ENCODE measurements at places on chromosomes 2 and 18.

GRCh38 chr2:168912466-168912865 is 11.4 kb downstream of the G6PC2 start:
- DNase-seq, result no peak

DNA sequence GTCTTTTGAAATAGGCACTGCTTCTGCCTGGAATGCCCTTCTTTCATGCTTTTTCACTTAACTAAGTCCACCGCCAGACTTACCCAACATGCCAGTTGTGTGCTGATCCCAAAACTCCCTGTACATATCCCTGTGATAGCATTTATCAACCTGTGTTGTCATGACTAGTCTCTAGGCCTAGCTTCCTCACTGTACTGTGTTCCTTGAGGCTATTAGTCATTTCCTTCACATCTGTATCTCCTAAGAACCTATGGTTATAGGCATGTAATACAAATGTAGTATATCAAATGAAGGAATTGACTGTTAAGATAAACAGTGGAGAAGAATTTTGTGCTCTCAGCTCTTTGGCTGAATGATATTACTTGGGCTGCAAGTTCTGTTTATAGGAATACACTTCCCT is 184.3 kb downstream of the CYRIA start:
- DNase-seq, result no peak

DNA sequence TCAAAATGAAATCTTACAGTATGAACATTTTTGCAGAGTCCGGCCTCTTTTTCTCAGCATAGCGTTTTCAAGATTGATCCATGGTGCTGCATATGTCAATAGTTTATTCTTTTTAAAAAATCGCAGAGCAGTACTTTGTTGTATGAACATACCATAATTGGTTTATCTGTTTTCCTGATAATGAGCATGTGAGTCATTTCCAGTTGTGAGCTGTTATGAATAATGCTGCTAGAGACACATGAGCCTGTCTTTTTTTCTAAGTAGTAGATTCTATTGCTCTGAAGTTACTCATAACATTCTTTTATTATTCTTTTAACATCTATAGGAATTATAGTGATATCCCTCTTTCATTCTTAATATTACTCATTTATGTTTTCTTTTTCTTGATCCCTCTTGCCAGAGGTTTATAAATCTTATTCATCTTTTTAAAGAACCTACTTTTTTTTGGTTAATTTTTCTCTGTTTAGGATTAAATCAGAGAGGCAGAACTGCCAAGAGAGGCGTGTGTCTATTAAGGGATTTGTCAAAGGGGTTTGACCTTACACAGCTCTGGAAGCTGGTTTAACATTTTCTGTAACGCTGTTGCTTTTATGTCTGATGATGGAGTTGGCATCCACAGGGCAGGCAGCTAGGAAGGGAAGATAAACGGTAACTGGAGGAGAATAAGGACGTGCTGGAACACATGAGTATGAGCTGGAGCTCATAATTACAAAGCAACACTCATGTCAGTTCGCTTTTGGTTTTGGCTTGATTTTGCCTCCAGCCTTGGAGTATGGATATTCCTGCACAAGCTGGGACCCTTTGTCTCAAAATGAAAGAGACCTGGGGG is 47.4 kb downstream of the MGAT5 start:
- no peak for DNase-seq

- DNase-seq, result no peak
Measured at GRCh38 chr2:69955029-69955428, 6.4 kb downstream of the ASPRV1 start.

GRCh38 chr2:219041252-219041651 is at the start of gene CFAP65:
CFAP65 (minus strand) TSS chr2:219041516; CDS start chr2:219039048, 2,468 bp downstream.
- DNase-seq, result peak; percentile 8

GRCh38 chr2:190546734-190547133 is 12.2 kb upstream of the NEMP2 start:
- no peak for DNase-seq

GRCh38 chr2:70084973-70085710 is 2.1 kb upstream of the PCBP1 start:
- no peak for DNase-seq

DNA sequence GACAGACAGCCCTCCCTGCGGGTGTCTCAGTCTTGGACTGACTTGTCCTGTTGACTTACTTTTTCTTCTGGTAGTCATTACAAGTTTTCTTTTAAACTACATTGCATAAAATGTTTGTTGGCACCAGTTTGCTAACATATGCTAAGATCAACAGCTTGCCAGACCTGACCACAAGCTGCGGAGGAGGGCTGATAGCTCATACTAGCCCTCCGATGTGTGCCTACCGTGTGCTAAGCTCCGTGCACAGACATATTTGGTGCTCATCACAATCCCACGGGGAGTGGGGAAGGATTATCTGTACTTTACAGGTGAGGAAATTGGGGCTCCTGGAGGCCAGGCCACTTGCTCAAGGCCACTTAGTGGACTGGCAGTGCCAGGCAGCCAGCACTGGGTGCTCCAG is 72.8 kb upstream of the YPEL5 start:
- DNase-seq, result no peak

DNA sequence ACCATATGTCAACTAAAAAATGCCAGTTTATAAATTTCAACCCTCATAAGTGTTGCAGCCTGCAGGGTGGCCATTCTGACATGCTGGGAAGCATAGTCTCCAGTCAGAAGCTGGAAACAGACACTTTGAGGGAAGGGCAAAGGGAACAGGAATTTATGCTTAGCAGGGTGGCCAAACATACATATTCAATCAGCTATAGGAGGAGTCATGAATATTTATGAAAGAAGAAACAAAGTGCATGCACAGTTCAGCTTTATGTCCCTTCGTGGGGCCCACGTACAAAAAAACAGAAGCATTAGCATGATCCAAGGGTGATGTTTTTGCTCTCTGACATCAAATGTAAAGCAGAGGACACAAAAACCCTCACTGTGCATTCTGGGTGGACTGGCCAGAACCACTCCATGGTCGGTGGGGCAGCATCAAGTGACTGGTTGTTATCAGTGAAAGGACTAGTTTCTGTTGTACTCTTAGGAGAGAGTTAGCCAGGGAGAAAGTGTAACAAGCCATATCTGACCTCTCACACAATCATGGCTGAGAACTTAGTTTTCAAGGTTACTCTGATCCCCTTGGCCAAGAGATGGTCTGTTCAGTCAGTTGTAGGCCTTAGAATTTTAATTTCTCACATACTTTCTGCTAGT is 9.9 kb upstream of the PDE11A start:
- no peak for DNase-seq

GRCh38 chr18:21943456-21943855 is 202.9 kb downstream of the MIB1 start:
- DNase-seq, result no peak

DNA sequence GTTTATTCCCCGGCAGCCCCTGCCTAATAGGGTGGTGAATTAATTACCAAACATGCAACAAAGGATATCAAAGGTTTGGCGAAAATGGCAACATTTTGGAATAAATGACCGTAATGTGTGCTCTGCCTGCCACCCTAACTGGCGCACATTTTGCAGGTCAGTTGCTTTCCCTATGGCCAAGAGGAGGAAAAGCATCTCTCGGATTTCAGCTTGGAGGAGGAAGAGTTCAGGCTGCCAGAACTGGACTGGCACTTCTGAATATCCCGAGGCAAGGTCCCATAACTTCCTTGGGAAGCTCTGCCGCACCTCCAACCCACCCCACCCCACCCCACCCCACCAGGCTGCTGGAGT is 37.1 kb downstream of the SLC25A52 start:
- no peak for DNase-seq

DNA sequence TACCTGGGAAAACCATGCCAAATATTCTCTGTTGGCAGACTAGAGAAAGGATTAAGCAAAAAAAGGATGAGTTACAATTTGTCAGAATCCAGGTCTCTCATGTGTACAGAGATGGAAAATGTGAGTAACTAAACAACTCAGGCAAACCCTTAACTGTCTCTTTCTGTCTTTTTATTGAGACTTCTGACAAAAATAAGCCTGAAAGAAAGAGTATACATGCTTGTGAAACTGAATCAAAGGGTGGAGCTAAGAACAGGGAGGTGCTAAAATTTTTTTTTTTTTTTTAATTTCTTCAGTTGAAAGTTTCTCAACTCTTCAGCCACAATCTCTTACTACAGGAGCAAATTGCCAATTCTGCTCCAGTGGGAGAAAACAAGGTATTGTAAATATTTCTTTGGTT is at the start of gene SERPINB10:
Gene SERPINB10, plus strand, starts transcription at position 295 of the 400 bp plus-strand sequence. CDS start 7,553 bp downstream, outside the sequence.
- DNase-seq, result no peak

DNA sequence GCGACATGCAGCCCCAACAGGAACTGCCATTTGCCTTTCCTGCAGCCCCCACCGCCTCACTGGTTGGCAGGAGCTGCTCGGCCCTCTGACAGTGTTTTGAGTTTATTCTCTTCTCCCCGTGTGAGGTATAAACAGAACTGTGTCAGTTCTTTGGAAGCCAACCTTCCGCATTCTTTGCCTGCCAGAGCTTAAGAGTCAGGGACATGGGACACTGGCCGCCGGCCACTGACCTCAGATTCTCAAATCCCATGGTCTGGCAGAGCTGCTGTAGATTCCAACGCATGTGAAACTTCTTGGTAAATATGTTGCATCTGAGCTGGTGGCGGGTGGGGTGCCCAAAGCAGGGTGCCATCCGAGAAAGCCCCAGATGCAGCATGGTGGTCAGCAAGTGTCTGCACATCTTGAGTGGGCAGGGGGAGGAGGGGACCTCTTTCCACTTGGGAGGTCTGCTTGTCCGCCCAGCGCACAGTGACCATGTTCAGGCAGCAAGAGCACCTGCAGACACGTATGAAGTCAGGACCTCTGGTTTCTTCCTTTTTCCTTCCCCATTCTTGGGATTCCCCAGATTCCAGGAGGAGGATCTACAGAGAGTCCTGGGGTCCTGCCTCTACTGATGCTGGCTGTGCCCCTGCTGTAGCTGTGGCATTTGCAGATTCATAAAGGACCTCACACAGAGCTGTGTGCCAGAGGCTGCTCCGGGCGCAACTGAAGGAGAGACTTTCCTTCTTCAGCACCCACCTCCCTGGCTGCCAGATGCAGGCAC is 23.8 kb downstream of the ASB18 start:
- DNase-seq, result no peak

- no peak for DNase-seq
Measured at GRCh38 chr18:55699233-55699765, 111.3 kb upstream of the TCF4 start.

GRCh38 chr2:84449055-84449454 is 10.0 kb downstream of the SUCLG1 start:
- no peak for DNase-seq

GRCh38 chr2:154133823-154134222 is 262.1 kb downstream of the GALNT13 start:
- DNase-seq, result no peak

GRCh38 chr2:95043300-95044093 is 18.0 kb downstream of the MAL start:
- DNase-seq, result peak; percentile 24

GRCh38 chr2:198312596-198313483 is 508.4 kb downstream of the PLCL1 start:
- no peak for DNase-seq

DNA sequence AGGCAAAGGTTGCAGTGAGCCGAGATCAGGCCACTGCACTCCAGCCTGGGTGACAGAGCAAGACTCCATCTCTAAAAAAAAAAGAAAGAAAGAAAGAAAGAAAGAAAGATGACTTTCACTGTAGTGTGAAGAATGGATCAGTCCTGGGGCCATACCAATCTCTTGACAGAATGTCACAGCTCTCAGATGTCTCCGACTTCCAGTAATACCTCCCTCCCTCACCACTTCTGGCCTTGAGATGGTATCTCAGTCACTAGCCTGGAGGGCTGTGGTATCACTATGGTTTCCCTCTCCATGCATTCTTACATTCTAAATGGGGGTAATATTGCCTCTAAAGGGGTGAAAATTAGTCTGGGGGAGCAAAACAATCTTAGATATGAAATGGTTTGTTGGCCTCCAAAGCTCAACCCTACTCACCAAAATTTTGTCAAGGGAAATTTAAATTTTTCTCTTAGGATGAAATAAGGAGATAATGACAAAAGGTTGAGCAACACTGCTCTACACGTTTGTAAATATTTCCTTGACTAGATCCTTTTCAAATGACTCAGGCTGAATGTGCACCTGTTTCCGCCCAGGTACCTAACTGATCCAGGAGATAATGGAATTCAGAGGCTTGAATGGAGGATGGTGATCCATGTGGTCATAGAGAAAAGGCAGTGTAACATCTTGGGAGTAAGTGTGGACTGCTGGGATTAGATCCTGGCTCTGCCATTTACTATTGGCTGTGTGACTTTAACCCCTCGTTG is 19.9 kb upstream of the SPRED2 start:
- DNase-seq, result no peak

DNA sequence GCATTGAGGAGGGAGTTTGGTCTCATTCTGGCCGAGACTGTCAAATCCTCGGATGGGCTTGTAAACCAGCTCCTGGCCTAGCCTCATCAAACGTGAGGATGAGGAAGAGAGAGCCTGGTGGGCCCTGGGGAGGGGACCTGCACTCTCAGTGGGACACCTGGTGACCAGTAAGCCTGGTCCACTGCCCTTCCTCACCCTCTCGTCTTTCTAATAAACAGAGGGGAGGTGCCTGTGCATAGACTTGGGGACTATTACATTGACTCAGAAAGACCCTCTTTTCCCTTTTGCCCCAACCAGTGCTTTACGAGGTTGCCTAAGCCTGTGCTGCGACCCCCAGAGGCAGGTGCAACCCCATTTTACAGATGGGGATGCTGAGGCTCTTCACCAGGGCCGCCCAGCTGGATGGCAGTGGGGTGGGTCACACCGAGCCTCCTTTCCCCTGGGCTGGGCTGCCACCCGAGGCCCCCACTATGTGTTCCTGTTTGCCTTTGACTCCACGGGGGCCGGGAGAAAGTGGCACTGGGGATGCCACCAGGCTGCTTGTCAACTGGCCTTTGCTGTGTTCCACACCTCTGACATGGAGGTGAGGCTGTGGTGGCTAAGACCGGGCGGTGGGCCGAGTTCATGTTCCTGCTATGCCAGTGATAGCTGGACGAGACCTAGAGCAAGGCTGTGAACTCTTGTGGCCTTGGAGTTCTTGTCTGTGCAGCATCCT is 85.9 kb downstream of the GLI2 start:
- DNase-seq, result no peak

DNA sequence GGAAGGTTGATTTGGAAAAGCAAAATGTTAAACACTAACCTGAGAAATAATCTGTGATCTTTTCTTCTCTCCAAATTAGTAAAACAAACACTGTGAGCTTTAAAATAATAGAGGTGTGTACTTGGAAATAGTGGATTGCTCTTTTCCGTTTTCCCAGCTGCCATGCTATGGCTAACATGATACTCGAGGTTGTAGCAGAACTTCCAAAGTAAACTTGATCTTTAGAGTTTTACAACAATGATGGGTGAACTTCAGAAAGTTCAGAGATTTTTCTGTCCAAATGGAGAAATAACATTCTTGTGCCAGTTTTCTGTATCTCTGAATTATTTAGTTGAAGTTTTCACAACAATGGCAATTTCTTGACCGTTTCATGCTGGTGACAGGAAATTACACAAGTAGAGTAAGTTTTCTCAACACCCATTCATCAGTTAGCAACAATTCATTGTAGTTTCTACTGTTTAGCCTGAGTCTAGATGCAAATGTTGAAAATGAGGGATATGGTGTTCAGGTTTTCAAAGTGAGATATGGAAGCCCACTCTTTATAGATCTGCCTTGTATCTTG is 135.3 kb upstream of the CTAGE1 start:
- DNase-seq, result no peak

Measured in fibroblast of skin of left biceps (primary cell).